SW 1271 (cell line): ENCODE measurements at places on chromosomes 1 and 21.
A peak's percentile ranks its signal among the peaks of the same experiment; 100 is the strongest.

- no peak for DNase-seq
These were observed 95.2 kb upstream of the TRABD2B start for GRCh38 chr1:48092401-48092800.

DNA sequence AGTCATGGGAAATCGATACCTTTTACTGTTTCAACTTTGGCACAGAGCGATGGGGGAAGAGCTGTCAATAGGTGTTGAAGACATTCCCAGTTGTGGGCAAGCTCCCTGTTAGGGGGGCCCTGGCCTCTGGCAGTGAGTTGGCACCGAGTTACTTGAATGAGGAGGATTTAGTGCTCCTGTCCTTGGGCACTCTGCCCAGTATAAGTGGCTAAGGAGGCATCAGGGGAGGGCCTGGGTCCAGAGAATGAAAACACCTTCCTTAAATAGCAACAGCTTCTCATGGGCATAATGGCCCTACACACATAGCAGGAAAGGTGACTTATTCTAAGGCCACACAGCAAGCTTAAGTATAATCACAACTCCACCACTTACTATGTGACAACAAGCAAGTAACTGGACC is 664.4 kb downstream of the PTPRU start:
- no peak for DNase-seq

DNA sequence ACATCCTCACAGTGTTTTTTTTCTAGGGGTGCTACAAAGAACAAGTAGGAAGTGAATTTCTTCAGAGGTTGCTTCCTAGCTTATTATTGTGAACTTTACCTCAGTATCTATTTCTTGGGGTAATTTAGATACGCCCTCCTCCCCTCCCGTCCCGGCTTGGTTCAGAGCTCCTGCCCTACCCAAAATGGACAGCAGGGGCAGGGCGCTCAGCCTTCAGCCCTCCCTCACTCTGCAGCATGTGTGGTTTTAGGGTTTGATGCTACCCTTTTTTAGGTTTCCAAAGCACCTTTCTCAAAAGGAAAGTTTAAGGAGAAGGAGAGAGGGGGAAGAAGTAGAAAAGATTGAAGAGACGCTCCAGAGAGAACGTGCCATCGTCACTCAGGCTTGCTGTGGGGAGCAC is 16.9 kb upstream of the POGK start:
- no peak for DNase-seq

DNA sequence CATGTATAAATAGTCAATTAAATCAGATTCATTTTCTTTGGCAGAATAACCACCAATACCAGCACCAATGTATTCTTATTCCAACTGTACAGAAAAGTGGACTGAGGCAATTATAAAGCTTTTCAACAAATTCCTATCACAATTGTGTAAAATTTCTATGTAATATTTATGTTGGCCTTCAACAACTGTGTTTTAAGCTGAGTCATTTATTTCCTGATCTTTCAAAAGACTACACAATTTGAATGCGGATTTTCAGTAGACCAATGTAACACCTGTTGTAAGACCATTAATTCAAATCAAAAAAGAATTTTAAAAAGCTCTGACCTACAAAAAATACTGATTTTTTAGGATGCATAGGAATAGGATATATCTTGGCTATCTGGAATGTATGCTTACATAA is 25.5 kb downstream of the GPATCH2 start:
- DNase-seq, result no peak

- no peak for DNase-seq
These were observed 127.5 kb upstream of the C1orf174 start for GRCh38 chr1:4027492-4028138.

GRCh38 chr1:200624679-200625335 is 4.3 kb upstream of the KIF14 start:
- DNase-seq, result no peak

DNA sequence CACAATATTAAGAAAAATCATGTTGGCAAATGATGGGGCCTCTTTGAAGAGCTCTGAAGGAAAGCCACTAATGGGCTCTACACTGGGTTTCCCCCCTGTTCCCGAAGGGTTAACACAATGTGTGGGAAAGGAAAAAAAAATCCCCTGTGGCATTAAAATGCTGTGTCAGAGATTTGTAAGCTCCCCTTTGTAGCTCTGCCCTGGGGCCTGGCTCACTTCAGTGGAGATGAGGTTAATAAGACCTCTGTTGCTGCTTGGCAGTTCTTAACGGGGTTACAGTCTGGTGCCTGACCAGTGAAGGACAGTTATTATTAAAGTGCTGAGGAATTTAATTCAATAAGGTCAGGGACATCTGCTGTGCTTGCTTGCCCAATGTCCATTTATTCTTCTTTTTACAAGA is 129.7 kb upstream of the UBE2U start:
- DNase-seq, result no peak

DNA sequence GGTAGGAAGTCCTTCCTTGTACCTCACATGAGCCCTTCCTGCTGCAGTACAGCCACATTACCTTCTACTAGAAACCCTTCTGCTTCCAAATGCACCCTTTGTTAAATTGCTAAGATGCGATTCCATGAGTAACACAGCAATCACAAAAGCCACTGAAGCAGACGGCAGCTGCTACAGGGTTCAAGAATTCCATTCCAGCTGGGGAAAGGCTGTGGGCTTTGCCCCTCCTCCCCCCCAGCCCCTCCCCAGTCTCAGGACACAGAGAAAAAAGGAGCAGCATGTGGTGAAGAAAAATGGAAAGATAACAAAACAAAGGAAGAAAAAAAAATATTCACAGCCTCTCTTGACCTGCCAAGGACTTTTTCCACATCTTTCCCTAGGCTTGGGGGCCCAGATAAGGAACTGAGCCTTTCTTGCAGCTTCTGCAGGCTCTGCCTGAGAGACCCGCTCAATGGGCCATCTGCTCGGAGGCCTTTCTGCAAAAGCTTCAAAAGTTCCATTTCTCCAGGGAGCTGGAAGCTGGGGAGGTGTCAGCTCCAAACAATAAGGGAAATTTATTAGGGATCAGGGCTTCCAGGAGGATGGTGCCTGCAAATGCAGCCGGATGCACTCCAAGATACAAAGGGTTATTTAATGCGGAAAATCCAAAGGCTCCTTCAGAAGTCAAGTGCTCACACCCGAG is 72.1 kb downstream of the SYT2 start:
- no peak for DNase-seq

DNA sequence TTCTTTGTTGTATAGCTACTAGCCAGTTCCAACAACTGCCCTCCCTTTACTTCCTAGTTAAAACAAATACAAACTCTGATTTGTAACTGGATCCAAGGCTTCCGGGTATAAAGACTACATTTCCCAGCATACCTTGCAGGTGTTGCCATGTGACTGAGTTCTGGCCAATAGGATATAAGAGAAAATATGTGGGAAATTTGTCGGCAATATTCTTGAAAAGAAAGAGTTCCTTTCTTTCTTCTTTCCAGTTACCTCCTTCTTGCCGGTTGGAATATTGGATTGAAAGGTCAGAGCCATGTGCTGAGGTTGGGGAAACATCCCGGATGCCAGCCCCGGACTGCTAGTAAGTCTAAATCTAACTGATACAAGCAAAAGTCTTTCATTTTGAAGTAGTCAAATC is 23.0 kb upstream of the ZBTB40 start:
- no peak for DNase-seq

DNA sequence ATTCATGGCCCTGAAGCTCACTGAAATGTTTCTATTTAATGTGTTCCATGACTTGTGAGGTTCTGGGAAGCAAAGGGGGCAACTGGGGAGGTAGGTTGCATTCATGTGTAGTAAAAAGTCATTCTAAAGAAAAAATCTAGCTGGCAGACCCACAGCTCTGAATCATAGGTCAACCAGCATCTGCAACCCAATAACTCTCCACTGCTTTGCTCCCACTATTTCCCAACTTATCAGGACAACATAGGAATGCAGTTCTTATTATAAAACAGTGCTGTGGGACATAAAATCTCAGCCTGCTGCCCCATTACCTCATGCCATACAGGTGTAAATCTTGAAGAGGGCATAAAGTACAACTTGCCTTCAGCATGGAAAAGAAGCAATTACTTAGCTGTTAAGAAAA is 576.1 kb upstream of the PTBP2 start:
- DNase-seq, result no peak

- DNase-seq, result peak; percentile 1
These were observed 244.5 kb downstream of the NEGR1 start for GRCh38 chr1:72037745-72038343.

DNA sequence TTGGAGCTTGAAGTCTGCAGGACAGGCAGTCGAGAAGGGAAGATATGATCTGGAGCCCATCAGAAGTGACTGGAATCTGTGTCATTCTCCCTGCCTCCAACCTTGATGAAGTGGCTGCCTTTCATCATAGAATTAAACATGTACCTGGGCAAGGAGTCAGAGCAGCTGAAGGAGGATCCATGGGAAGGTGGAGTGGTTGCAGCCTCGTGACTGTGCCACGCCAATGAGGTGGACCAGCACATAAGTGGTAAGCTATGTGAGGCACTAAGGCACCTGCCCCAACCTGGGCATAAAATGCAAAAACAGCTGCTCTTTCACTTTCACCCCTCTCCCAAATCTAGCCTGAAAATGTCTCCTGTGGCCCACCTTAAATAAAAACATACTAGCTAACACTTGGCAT is 7.3 kb downstream of the SLC22A15 start:
- DNase-seq, result no peak

GRCh38 chr1:158035014-158035413 is 41.6 kb downstream of the KIRREL1 start:
- DNase-seq, result no peak

DNA sequence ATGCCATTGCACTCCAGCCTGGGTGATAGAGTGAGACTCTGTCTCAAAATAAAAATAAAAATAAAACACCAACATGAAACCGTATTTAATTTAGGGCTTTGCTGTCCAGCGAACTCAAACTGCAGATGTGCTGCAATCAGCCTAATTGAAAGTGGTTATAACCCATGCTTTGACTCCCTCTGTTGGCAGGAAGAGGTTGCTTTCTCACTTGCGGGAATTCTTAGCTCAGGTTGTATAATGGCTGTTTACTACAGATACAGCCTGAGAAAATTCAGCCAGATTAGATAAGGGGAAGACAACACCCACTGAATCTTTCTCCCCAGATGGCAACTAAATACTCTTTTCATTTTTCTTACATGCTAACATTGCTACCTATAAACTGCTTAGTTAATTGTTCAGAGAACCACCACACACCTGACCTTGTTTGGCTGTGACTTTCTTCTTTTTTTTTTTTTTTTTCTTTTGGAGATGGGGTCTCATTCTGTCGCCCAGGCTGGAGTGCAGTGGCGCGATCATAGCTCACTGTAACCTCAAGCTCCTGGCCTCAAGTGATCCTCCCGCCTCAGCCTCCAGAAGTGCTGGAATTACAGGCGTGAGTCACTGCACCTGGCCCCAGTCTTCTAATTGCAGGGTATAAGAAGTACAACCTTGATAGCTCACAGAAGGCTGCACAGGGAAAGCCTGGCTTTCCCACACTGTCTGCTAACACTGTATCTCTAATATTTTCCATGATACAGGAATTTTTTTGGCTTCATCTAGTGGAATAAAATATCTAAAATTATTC is 34.6 kb downstream of the DNTTIP2 start:
- peak; percentile 75 for DNase-seq

DNA sequence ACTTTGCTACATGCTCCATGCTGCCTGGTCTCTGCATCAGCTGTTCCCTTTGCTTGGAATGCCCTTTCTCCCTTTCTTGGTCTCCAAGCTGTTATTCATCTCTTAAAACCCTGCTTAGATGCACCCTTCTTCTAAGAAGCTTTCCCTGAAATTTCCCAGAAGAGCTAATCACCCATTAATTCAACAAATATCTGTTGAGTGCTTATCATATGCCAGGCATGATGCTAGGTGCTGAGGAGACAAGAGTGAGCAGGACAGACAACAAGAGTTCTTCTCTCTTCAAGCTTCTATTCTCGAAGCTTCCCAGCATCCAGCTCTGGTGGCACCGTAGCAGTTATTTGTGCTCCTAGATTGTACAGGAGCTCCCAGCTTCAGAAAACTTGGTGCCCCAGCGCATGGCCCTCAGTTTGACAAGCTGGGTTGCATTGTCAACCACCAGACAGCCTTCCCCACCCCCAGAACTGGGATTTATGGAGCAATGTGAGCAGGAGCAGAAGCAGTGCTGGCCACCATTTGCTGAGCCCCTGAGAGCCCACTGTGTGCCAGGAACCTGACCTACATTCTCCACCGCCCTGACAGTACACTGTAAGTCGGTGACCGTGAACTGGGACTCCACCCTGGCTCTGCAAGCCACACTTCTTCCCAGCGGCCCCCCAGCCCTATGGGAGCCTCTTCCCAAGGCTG is 68.0 kb upstream of the ACOT11 start:
- no peak for DNase-seq

DNA sequence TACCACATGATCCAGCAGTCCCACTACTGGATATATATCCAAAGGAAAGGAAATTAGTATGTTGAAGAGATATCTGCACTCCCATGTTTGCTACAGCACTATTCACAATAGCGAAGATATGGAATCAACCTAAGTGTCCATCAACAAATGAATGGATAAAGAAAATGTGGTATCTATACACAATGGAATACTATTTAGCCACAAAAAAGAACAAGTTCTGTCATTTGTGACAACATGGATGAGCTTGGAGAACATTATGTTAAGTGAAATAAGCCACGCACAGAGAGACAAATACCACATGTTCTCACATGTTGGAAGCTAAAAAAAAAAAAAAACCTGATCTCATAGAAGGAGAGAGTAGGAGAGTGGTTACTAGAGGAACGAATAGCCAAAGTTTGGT is 17.7 kb downstream of the ATPAF1 start:
- DNase-seq, result no peak

- DNase-seq, result no peak
These were observed 7.7 kb upstream of the CD5L start for GRCh38 chr1:157849229-157849875.

DNA sequence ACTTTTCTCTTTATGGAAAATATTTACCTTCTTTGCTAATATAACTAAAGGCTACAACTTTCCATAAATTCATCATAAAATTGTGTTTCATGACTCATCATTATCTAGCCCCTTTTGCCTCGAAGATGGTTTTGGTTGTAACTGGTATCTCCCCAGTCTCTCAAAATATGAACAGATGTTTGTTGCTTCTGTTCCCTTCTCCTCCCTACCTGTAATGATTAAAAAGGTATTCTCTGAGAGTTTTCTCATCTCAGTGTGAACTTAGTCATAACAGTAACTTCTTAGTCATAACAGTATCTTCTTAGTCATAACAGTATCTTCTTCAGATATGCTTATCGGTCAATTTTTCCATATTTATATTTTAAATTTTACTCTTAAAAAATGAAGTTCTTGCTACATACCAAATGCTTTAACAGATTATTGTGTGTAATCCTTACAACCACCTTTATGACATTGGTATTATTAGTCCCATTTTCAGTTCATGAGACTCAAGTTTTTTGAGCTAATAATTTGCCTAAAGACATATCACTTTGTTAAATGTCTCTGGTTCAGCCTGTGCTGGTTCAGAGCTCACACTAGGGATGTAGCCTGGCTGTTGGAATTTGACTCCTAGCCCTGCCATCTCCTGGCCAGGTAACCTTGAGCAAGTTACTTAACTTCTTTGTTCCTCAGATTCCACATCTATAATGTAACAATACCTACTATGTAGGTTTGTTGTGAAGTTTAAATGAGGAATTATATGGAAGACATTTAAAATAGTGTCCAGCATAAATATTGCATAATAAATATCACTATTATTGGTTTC is 32.6 kb downstream of the ATP1B1 start:
- no peak for DNase-seq
